Endothelial cell (in vitro differentiated cells): ENCODE measurements at places on chromosomes 16 and 17.

- DNase-seq: peak; percentile 100
Measured at GRCh38 chr17:45197555-45198334, 23.9 kb upstream of the FMNL1 start.

DNA sequence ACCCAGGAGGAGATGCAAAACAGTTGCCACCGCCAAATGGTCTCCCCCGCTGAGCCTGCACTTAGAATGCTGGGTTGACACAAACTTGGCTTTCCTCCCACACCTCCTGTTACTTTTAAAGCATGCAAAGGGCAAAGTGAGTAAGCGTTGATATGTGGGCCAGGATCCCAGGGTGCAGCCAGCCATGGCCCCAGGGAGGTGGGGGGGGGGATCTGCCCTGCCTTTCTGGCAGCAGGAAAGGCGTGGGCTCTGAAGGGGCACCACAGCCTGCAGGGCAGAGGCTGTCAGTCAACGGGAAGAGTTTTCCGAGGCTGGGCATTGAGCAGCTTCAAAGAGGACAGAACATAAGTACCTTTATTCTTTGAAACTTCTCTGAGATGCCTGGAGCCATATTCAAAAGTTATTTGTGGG lies 142.3 kb downstream of the ABCC12 start:
- no peak for DNase-seq

DNA sequence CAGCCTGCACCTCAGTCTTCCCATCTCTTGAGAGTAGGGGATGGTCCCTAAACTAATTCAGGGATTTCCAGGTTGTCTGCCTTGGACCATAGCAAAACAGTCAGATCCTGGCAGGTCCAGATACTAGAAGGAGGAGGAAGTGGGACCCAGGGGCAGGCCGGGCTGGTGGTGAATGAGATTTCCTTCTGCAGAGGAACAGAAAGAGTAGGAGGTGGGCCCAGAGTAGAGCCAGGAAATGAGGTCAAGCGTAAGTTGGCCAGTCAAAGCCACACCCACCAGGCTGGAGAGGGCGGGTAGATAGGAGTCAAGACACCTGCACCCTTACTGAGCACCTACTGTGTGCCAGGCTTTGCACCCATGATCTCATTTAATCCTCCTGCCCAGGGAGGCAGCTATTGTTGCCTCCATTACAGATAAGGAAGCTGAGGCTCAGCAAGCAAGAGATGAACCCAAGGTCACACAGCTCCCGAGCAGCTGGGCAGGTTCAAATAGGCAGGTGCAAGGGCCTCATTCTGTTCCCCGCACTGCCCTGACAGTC lies 2.6 kb downstream of the CDH5 start:
- DNase-seq: peak; percentile 40

DNA sequence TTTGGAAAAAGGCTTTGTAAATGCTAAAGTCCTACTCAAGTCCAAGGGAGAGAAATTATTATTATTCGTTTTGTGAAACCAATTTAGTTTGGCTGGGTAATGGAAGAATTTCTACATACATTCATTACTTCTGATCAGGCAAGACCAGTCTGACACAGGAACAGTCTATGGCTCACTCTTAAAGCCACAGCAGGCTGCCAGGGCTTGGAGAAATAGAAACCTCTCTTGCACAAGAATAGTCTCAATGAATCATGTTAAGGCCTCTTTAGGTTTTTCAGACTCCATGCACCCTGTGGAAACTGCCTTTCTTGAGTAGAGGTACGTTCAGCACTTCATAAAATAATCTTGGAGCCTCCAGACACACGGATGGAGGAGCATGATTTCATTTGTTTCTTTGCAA lies 167.7 kb downstream of the IRX3 start:
- DNase-seq: no peak

DNA sequence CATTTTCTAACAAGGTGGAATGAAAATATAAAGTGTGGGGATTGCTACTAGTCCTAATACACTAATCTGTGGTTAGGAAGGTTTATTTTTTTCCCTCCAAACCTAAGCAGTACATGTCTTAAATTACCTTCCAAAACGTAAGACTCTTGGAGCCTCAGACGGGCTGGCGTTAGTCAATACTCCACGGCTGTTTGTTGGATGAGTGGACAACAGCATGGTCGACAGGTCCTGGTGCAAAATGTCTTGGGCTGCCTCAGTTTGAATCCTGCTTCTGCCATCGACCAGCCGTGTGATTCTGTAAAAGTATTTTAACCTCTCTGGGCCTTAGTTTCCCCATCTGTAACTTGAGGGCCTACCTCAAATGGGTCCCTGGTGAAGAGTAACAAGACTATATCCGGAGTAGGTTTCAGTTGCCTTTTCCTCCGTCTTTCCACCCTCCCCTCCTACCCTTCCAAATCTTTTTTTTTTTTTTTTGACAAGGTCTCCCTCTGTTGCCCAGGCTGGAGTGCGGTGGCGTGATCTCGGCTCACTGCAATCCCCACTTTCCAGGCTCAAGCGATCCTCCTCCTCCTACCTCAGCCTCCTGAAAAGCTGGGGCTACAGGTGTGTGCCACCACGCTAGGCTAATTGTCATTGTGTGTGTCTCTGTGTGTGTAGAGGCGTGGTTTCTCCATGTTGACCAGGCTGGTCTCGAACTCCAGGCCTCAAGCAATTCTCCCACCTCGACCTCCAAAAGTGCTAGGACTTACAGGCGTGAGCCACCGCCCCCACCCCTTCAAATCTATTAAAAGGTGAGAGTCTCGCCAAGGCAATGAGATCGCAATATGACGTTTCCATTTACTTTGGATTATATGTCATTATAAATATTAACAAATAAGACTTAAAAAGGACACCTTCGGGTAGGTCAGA lies 5.8 kb downstream of the SCGB1C2 start:
- peak; percentile 2 for DNase-seq

- no peak for DNase-seq
Measured at GRCh38 chr16:14109077-14109775, 38.1 kb downstream of the MRTFB start.

DNA sequence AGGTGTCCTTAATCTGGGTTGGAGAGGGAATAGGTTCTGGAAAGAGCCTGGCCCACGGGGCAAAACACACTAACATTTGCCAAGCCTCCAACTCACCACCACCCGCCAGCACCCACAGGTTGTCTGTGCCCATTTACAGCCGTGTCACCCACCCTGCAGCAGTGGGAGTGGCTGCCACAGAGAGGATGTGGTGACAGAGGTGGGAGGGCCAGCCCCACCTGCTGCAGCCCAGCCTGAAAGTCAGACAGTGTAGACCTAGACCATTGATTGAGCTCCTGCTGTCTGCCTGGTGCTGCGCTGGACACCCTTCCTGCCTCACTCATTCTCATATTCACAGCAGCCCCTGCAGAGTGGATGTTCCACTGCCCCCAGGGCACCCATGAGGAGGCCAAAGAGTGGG lies 44.7 kb downstream of the IL21R start:
- DNase-seq: no peak
